ENCODE measurements at places on chromosomes 13 and 19.

GRCh38 chr13:18952225-18953016, 229.2 kb downstream of the TUBA3C start:
- DNase-seq: no peak

- no peak for DNase-seq
Measured at GRCh38 chr19:32063601-32064000, 281.8 kb upstream of the ZNF507 start.

DNA sequence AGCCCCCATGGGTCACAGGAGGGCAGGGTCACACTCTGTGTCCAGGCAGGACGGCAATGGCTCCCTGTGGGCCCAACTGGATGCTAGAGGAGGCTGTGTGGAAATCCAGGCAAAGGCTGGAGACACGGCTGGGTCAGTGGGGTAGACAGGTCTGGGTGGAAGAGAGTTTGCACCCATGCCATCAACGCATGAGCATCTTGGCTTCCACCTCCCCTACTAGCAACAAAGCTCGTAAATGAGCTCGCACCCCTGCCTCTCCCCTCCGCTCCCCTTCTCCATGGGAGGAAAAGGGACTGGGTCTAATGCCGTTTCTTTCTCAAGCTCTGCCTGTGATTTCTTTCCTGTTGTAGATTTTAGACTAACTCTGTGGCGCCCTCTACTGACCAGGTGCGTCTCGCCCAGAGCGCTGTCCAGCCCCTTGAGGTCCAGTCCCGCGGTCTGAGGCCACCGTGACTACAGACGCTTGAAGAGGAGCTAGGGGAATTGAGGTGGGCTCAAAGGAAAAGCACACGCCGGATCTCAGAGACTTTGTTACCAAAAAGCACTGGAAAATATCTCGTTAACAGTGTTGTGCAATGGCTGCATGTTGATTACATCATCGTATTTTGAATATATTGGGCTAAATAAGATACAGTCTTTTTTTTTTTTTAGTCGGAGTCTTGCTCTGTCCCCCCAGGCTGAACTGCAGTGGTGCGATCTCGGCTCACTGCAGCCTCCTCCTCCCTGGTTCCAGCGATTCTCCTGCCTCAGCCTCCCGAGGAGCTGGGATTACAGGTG, 50.7 kb upstream of the USP29 start:
- DNase-seq: no peak

GRCh38 chr19:42091742-42092141, 15.8 kb downstream of the ZNF574 start:
- peak; percentile 40 for DNase-seq

GRCh38 chr19:38210458-38210987, 13.5 kb downstream of the DPF1 start:
- peak; percentile 42 for DNase-seq
